ENCODE measurements at places on chromosomes 4 and X.
A peak's percentile ranks its signal among the peaks of the same experiment; 100 is the strongest.

- no peak for DNase-seq
These were observed 770.2 kb downstream of the FSTL5 start for GRCh38 chr4:161393602-161394001.

- no peak for DNase-seq
These were observed 18.1 kb downstream of the GUCY2F start for GRCh38 chrX:109463784-109464183.

DNA sequence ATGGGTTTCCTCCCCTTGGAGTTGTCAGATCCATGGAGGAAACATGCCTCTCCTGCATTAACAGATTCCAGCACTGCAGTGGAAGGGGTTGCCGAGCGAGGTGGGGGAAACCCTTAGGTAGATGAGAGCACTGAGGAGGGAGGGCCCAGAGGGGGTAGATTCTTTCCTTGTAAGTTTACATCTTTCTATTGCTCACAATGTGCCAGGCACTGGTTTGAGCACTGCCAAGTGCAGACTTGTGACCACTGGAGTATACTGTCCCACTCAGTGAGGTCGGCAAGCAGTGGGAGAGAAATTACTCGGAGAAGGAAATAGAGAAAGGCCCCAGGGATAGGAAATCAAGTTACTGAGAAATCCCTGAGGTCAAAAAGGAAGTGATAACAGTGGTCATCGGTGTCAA is 27.8 kb upstream of the TMEM154 start:
- DNase-seq = no peak

GRCh38 chr4:185546335-185546734 is 11.0 kb upstream of the PDLIM3 start:
- no peak for DNase-seq

GRCh38 chr4:31557437-31557836 is 837.3 kb downstream of the PCDH7 start:
- DNase-seq = peak; percentile 11

- no peak for DNase-seq
These were observed 151.2 kb upstream of the SLC4A4 start for GRCh38 chr4:71187404-71188155.

DNA sequence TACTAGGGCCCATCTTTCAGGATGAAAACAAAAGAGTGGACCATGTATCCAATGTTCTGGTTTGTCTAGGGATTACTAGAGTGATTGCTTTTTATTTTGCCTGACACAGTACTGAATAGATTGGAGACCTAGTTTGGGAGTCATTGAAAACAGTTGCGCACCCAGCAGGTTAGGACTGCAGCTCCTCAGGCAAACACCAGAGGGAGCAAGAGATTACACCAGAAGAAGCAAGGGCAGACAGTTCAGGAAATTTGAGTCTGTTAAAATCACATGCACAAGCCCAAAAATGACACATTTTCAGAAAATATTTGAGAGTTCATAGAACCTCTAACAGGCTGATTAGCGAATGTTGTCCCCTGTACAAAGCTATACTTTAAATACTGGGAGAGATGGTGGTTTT is 55.6 kb downstream of the CYLC1 start:
- DNase-seq = peak; percentile 23

DNA sequence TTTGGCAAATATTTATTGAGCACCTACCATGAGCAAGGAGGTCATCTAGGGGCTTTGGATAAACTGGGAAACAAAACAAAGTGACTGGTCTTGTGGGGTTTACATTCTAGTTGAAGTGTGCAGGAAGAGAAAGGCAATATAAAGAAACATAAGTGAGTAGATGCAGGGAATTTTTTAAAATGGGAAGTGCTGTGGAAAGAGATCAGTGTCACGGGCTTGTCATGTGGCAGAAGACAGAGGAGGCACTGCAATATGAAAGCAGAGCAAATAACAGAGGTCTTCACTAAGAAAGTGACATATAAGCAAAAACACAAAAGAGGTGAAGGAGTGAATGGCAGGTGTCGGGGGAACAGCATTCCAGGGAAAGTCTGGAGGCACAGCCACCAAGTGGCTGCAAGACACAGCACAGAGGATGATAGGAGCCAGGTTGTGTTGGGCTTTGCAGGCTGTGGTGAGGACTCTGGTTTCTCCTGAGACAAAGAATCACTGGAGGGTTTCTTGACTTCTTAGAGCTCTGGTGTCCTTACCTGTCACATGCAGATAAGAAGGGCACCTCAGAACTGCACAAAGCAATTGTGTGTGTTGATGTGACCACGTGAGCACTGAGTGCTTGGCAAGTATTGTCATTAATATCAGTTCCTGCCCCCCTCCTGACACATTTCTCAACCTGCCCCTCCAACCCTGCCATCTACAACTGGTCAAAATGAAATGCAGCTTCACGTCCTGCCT is 143.5 kb downstream of the TSPAN5 start:
- DNase-seq = no peak

DNA sequence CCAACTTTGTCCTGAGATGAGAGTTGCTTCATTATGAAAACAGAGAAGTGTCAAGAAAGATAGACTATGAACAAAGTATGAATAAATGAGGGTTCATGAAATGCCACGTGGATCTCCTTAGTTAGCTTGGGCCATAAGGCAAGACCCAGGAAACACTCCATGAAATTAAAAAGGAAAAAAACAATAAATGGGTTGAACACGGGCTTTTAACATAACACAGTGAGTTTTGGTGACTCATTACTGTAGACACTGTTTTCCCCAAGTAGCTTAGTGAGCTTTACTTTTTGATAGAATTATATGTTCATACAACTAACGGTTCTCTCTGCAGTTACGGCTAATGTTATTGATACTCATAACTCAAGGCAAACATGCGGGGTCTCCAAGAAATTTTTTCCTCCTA is 265.0 kb downstream of the DHX15 start:
- DNase-seq = no peak

GRCh38 chr4:6538575-6538974 is 36.4 kb upstream of the MAN2B2 start:
- no peak for DNase-seq

- DNase-seq = peak; percentile 71
These were observed 4.1 kb downstream of the HDAC8 start for GRCh38 chrX:72568406-72569092.

DNA sequence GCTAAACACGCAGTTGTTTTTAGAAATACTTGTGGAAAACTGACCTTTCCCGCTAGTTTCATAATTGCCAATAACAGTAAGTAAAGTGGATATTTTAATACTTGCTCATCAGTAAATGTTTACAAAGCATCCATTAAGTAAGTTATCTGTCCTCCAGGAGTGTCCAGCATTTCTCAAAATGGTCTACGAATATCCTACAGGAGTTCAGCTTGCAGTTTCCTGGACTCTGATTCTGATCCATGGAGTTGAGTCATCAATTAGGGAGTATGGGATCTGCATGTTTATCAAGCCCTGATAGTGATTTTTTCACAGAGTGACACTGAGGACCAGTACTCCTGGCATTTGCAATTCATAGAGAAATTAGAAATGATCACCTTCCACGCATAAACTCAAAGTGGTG is 325.2 kb upstream of the AADAT start:
- peak; percentile 58 for DNase-seq

GRCh38 chr4:176320976-176321361 is 1.2 kb downstream of the SPCS3 start:
- peak; percentile 22 for DNase-seq

GRCh38 chr4:73967866-73968265 is 14.0 kb downstream of the PF4 start:
- DNase-seq = no peak

DNA sequence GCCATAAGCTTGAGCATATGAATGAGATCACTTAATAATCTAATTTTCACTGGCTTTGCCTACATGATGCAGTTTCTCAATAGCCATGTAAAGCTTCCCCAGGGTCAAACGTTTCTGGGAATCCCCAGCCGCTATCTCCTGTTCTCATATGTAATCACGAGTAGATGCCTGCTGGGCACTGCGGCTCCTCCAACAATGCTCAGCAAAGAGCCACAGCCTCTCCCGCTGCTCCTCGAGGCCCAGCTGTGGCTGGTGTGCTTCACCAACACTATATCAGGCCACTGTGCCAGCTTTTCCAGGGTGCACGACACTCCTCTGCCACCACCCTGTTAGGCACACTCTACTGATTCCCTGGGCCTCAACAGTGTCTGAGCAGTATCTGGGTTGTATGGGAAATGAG is 78.3 kb upstream of the RASGEF1B start:
- DNase-seq = no peak

- no peak for DNase-seq
These were observed 962.6 kb downstream of the PCDH7 start for GRCh38 chr4:31682796-31683195.

All from fibroblast of mammary gland (primary cell).